ENCODE measurements at places on chromosomes 12 and 14. TPM values are rescaled to one million over a fixed set of nuclear protein-coding genes. Genes with fewer than 3 reads are reported as not detected.

Gene IFI27L2
- total RNA-seq: 122 TPM

Gene ZDHHC22
- total RNA-seq: not detected

Gene PTCSC3
- total RNA-seq: not detected

Gene SIRT4
- 2.4 TPM for total RNA-seq

Gene SOAT2
- total RNA-seq: 0.06 TPM

Gene SMIM41
- not detected for total RNA-seq

- no peak for DNase-seq
Measured at GRCh38 chr14:33709711-33710110, 241.2 kb downstream of the EGLN3 start.

DNA sequence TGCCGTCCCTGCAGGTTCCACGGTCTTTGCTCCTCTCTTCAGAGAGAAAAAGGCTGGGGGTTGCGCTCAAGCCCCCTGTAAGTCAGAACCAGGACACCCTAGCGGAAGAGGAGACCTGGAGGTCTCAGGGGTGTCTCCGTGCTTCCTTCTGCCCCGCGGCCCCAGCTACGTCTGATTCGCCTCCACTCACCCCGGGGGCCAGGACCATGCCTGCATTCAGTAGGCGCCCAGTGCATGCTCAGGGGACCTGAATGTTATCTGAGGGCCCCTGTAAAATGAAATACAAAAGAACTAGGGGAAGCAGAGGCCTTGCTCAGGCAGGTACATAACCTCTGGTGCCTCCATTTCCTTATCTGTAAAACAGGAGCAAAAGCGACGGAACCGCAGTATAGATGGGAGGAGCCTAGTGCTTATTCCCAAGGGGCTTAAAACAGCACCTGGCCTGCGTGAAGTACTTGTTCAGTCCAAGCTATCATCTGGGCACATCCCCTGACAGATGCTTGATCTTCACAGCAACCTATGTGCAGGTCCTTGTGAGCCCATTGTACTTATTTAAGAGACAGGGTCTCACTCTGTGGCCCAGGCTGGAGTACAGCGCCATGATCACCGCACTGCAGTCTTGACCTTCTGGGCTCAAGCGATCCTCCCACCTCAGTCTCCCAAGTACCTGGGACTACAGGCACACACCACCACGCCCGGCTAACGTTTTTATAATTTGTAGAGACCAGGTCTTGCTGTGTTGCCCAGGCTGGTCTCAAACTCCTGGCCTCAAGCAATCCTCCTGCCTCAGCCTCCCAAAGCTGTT is 110.3 kb upstream of the NCOR2 start:
- no peak for DNase-seq

DNA sequence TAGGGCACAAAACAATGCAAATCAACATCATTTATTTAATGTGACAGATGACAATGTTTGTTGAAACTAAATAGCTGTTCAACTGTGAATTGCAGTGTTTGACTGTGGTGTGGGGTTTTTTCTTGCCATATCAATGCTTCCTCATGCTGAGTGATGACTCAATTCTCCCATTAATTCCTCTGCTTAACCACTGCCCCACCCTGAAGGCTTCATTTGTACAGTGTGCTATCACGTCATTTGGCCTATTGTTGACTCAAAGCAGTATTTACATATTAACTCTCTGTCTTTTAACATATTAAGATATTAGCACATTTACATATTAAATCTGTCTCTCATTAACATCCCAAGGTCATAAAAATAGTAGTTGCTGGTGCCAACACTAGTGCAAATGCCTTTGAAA is 164.8 kb upstream of the NRXN3 start:
- DNase-seq: peak; percentile 57

- DNase-seq: no peak
Measured at GRCh38 chr14:38108681-38109080, 99.0 kb upstream of the SSTR1 start.

DNA sequence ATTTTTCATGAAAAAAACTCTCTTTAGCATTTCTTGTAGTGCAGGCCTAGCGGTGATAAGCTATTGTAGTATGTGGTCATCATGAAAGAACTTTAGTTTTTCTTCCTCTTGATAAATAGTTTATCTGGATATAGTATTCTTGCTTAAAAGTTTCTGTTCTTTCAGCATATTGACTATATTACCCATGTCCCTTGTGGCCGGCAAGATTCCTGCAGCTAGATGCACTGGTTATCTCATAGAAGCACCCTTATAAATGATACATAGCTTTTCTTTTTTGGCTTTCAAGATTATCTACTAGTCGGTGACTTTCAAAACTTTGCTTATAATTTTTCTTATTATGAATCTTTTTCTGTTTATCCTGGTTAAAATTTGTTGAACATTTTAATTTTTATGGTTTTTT is 234.8 kb downstream of the ALG10 start:
- DNase-seq: no peak

DNA sequence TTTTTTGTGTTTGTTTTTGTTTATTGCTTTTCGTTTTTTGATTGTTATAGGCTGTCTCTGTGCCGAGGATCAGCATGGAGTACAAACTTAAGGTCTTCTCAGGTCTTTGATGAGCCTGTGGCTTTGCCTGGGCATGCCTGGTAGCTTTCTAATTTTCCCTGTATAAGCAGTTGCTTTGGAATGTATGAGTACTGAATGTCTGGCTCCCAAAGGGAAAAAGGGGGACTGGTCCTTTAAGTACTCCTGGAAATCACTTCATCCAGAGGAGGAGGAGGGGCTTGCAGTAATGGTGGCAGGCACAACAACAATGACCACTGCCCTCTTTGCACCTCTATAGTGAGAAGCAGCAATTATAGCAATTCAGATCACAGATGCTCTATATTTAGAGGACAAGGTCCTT is 67.6 kb upstream of the TTC7B start:
- no peak for DNase-seq

DNA sequence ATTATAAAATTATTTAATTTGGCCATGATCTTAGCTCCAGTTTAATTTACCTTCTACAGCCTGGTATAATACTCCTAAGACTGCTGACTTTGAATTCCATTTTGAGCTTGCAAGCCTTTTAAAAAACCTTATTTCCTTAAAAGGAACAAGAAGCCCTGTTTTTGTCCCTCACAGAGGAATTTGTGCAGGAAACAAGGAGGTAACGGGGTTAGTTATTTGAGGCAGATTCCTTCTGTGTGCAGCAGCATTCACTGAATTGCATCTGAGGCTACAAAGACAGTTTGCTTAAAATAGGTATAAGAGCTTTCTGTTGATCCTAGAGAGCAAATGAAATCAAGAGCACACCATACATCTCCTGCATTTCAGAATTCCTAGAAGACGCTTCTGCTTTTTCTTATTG is 403.3 kb upstream of the PRICKLE1 start:
- DNase-seq: no peak

DNA sequence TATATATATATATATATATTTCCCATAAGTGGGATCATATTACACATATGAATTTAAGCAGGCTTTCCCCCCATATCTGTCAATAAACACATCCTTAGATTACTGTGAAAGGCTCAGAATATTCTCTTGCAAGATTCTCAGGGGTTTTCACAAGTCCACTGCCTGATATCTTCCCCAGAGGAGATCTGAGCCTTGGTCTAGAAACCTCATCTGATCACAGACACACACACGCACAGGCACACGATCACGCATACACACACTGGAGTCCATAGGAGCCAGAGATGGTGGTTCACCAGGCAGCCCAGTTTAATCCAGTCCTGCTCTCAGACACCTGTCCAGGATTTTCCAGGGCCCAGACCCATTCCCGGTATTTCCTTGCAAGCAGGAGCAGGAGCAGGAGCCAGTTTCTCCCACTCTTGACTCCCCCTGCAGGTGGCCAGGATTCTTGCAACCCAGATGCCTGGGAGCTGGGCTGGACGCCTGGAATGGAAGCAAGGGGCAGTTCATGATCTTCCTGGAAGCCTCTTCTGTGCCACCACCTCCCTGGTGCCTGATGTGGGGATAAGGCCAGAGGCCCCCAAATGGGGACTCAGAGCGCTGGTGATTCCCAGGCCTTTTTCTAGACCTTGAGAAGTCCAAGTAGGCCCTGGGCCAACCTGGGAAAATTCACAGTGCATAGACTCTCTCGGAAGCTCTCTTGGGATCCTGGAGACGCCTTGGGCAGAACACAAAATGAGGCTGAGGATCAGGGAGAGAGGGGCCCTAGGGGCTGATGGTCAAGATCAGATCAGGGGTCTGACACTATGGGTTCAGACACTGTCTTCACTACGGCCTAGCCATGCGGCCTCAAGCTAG is 16.5 kb upstream of the KRT78 start:
- peak; percentile 64 for DNase-seq

DNA sequence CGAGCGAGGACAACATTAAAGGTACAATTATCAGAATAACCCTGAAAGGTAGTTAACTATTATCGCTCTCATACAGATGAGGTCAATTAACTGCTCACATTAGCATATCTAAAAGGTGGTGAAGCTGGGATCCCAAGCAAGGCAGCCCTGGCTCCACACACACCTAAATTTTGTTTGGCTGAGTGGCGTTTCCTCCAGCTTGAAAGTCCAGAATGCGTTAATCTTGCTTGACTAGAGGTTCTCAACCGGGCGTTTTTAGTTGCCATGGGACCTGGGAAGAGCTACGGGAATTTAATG is 531 bp downstream of the DLGAP5 start:
- DNase-seq: no peak

- no peak for DNase-seq
Measured at GRCh38 chr12:113788020-113788856, 177.9 kb downstream of the RBM19 start.

DNA sequence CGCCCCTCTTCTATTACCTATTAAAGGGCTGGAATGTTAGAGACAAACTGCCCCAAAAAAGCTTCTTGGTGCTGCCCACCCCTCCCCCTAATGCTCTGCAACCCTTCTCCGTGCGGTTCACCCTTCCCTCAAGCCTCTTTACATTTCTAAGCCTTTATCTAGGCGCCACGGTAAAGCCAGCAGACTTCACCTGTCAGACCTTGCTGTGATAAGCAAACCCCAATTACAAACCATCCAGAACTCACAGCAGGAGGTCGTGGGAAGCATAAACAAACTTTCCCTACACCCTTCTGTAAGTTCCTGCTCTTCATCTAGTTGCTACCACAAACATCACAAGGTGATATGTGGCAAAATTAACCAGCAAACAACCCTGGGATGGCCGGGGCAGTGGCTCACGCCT is 56.8 kb downstream of the MOK start:
- no peak for DNase-seq

DNA sequence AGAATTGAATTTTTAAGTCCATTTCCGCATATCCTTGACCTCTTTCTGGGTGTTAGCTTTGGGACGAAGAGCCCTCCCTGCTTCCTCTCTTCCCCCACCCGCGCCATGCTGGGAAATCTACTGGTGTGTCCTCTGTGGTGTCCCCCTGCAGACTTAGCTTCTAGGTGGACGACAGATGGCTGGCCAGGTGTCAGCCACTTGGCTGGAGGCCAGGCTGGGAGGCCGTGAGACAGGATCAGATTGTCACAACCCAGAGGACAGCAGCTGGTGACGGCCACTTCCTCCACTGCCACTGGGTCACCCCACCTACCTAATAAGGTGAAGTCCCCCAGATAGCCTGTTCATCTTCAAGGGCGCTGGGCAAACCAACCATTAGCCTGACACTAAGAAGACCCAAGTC is 13.3 kb upstream of the DTX1 start:
- no peak for DNase-seq

GRCh38 chr12:66331814-66332213 is 29.5 kb downstream of the HELB start:
- no peak for DNase-seq

- peak; percentile 93 for DNase-seq
Measured at GRCh38 chr12:53659011-53659551, 16.8 kb downstream of the ATP5MC2 start.

GRCh38 chr14:95211721-95212504 is 54.6 kb upstream of the DICER1 start:
- DNase-seq: no peak

DNA sequence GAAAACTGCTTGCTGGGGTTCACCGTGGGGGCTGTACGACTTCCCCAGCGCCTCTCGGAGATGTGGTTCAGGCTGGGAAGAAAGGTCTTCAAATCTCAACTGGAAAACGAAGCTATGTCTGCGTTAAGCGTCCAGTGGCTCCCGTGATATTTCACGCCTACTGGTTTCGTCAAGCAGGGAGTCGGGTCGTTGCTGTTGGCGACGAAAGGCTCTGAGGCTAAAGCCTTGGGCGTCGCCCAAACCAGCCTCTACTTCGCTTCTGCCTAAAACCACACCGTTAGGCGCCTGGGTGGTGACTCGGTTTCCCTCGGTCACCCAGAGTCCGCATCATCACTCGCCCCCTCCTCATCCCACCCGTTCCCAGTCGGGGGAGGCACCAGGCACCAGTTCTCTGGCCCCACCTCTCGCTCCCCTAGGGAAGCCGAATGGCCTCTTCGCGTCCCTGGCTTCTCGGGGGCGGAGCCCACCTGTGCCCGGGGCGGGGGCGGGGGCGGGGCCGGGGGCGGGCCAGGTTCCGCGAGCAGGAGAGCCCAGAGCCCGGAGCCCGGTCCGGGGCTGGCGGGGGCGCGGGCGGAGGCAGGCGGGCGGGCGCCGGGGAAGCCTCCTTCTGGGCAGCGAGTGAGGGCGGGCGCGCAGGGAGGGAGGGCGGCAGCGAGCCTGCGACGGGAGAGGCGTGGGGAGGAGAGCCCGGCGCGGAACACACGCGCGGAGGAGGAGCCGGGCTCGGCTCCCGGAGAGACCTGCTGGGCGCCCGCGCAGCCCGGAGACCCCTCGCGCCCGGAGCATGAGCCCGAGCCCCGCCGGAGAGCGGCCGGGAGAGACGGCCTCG is at the start of gene B4GALNT3:
Gene B4GALNT3 (plus strand): TSS at position 510 of the 829 bp plus-strand sequence. CDS start 438 bp downstream, outside the sequence.
- no peak for DNase-seq

- DNase-seq: no peak
Measured at GRCh38 chr12:81350309-81350708, 272.4 kb downstream of the ACSS3 start.

GRCh38 chr12:76460807-76461206 is 98.8 kb downstream of the OSBPL8 start:
- no peak for DNase-seq

GRCh38 chr14:50800032-50800431 is 30.9 kb downstream of the NIN start:
- DNase-seq: no peak

DNA sequence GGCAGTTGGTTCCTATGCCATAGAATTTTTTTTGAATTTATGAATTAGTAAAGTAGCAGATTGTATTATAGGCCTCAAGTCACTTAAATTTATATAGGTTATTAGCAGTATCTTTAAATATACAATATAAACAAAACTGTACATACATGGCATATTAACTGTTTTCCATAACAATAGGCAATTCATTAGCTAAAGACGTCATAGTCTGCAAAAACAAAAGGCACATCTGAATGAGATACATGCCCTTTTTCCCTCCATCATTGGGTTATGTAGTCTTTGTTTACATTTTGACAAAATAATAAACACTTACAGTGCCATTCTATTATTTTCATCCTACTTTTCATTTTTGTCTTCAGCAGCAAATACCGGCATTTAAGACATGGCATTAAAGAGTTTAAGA is 1.1 kb upstream of the VCPKMT start:
- no peak for DNase-seq

GRCh38 chr14:87989221-87989955 is 3.6 kb downstream of the GALC start:
- DNase-seq: no peak

GRCh38 chr14:101813833-101814232 is 52.3 kb downstream of the PPP2R5C start:
- no peak for DNase-seq

GRCh38 chr12:61993734-61994345 is 266.4 kb upstream of the USP15 start:
- peak; percentile 59 for DNase-seq

- no peak for DNase-seq
Measured at GRCh38 chr12:115010324-115010995, 326.5 kb upstream of the TBX3 start.
